CD8-positive, alpha-beta memory T cell (primary cell): ENCODE measurements at places on chromosomes 5 and 9.

- H3K36me3 ChIP-seq = no peaks in the 10 kb centered on the region
- H3K27ac ChIP-seq = no peak overlapping the region
- H3K27me3 ChIP-seq = no peaks in the 10 kb centered on the region
- H3K4me3 ChIP-seq = no peak overlapping the region
- DNase-seq = no peak
- no peaks in the 10 kb centered on the region for H3K4me1 ChIP-seq
Measured at GRCh38 chr5:17314907-17315471, 97.6 kb downstream of the BASP1 start.

- no peak overlapping the region for H3K27ac ChIP-seq
- no peak overlapping the region for H3K4me3 ChIP-seq
- peaks cover 23% of the 10 kb centered on the region for H3K4me1 ChIP-seq
- H3K36me3 ChIP-seq = no peaks in the 10 kb centered on the region
- H3K27me3 ChIP-seq = no peaks in the 10 kb centered on the region
- DNase-seq = no peak
Measured at GRCh38 chr5:32538031-32538547, 47.3 kb upstream of the SUB1 start.

GRCh38 chr9:124489222-124489621, 18.0 kb downstream of the NR5A1 start:
- no peaks in the 10 kb centered on the region for H3K36me3 ChIP-seq
- no peaks in the 10 kb centered on the region for H3K27me3 ChIP-seq
- DNase-seq = no peak
- no peak overlapping the region for H3K27ac ChIP-seq
- no peak overlapping the region for H3K4me3 ChIP-seq

GRCh38 chr5:139133282-139133681, 64.9 kb downstream of the SIL1 start:
- H3K27me3 ChIP-seq = no peaks in the 10 kb centered on the region
- no peaks in the 10 kb centered on the region for H3K36me3 ChIP-seq

- H3K27ac ChIP-seq = no peak overlapping the region
- H3K36me3 ChIP-seq = no peaks in the 10 kb centered on the region
- H3K4me3 ChIP-seq = no peak overlapping the region
- H3K27me3 ChIP-seq = no peaks in the 10 kb centered on the region
- H3K4me1 ChIP-seq = no peaks in the 10 kb centered on the region
Measured at GRCh38 chr5:132275367-132276220, 18.1 kb downstream of the PDLIM4 start.

GRCh38 chr9:94887721-94888120, 161.2 kb downstream of the AOPEP start:
- H3K27ac ChIP-seq = no peak overlapping the region
- no peaks in the 10 kb centered on the region for H3K4me1 ChIP-seq
- no peak overlapping the region for H3K4me3 ChIP-seq
- no peaks in the 10 kb centered on the region for H3K36me3 ChIP-seq

DNA sequence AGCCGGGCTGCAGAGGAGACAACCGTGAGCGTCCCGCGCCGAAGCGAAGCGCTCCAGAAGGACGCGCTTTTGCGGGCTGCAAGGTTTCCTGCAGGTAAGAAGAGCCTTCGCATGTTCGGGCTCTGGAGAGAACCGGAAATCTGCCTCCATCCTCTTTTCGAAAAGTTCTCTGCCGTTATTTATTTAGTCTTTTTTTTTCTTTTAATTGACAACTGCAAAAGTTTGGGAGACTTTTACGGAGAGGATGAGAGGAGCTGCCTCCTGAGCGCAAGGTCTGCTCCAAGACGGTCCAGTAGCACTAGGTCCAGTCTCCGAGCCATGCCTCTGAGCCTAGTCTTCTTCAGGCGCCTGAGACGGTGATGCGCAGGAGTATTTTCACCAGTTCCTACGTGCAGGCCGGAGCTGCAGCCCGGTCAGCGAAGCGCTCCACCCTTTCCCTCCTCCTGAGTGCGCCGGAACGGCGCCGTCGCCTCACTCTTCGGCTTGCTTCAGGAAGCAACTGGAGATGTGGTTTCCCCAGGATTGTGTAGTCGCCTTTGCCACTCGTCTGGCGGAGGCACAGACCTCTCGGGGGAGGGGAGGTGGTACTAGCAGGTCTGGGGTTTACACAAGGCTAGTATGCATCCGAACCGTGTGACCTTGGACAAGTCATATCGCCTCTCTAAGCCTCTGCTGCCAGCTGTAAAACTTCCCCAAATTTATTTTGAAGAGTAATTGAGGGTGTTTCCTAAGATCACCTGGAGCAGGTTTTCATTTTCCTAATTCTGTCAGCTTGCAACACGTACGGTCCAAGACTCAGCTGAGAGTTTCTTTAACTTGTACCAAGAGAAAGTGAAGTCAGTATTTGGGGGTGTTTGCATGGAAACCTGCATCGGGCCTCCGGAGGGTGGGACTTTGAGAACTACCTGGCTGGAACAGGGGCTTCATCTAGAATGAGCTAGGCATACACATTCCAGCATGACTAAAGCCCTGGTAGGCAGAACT, 4.5 kb downstream of the POU4F3 start:
- peaks cover 28% of the 10 kb centered on the region for H3K27me3 ChIP-seq
- no peak overlapping the region for H3K27ac ChIP-seq
- no peaks in the 10 kb centered on the region for H3K36me3 ChIP-seq
- DNase-seq = no peak
- no peaks in the 10 kb centered on the region for H3K4me1 ChIP-seq

DNA sequence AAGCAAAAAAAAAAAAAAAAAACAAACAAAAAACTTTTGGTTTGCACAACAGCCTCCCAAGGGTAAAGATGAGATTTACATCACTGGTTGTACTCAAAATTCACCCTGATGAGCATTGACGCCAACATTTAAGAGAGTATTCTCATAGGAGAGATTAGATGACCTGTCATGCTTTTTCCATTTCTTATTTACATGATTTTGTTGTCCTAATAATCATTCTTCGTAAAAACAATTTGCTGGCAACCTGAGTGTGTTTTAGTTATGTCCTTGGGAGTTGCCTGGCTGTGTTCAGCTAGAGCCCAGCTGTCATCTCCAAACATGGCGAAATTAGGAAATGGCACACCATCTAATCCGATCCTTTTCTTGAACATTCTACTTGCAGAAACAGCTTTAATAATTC, 186.4 kb upstream of the MRPS30 start:
- H3K4me3 ChIP-seq = no peak overlapping the region
- no peaks in the 10 kb centered on the region for H3K36me3 ChIP-seq
- no peaks in the 10 kb centered on the region for H3K4me1 ChIP-seq
- DNase-seq = no peak
- no peaks in the 10 kb centered on the region for H3K27me3 ChIP-seq

DNA sequence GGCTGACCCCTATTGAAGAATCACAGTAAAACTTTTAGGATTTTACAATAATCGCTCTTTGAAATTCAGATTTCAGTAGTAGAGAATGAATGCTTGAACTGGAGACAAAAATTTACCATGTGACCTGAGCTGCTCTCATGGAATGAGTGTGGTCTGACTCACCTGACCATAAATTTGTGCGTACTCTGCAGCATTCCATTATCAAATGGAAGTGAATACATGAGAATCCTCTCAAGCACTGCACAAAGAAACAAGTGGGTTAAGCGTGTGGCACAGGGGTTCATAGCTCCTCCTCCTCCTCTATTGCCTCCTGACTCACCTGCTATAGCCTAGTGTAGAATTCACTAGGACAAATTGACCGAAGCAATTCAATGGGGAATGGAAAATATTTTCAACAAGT, 269.8 kb upstream of the CDH9 start:
- H3K27ac ChIP-seq = no peak overlapping the region
- DNase-seq = no peak
- H3K36me3 ChIP-seq = no peaks in the 10 kb centered on the region
- no peaks in the 10 kb centered on the region for H3K4me1 ChIP-seq
- no peaks in the 10 kb centered on the region for H3K27me3 ChIP-seq
- no peak overlapping the region for H3K4me3 ChIP-seq

- no peak overlapping the region for H3K27ac ChIP-seq
- H3K4me3 ChIP-seq = no peak overlapping the region
- H3K4me1 ChIP-seq = no peaks in the 10 kb centered on the region
Measured at GRCh38 chr9:5820425-5820824, 12.5 kb downstream of the ERMP1 start.

DNA sequence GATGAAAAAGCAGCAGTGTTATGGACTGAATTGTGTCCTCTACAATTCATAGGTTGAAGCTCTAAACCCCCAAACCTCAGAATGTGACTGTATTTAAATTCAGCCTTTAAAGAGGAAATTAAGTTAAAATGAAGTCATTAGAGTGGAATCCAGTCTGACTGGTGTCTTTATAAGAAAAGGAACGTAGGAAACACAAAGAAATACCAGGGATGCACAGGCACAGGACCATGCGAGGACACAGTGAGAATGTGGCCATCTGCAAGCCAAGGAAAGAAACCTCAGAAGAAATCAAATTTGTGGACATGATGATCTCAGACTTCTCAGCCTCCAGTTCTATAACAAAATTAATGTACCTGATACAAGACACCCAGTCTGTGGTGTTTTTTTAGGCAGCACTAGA, 971.2 kb upstream of the CDH9 start:
- no peak overlapping the region for H3K27ac ChIP-seq
- H3K4me1 ChIP-seq = no peaks in the 10 kb centered on the region
- no peak for DNase-seq
- H3K27me3 ChIP-seq = no peaks in the 10 kb centered on the region

GRCh38 chr9:121204611-121205010, 2.9 kb upstream of the RAB14 start:
- no peak for DNase-seq
- H3K36me3 ChIP-seq = no peaks in the 10 kb centered on the region
- peaks cover 23% of the 10 kb centered on the region for H3K4me1 ChIP-seq
- H3K27ac ChIP-seq = no peak overlapping the region

GRCh38 chr5:149732324-149733128, 2.4 kb downstream of the PPARGC1B start:
- H3K36me3 ChIP-seq = no peaks in the 10 kb centered on the region
- no peaks in the 10 kb centered on the region for H3K27me3 ChIP-seq
- DNase-seq = no peak
- H3K4me1 ChIP-seq = peaks cover 4% of the 10 kb centered on the region
- H3K4me3 ChIP-seq = peak overlapping the region; percentile 77

DNA sequence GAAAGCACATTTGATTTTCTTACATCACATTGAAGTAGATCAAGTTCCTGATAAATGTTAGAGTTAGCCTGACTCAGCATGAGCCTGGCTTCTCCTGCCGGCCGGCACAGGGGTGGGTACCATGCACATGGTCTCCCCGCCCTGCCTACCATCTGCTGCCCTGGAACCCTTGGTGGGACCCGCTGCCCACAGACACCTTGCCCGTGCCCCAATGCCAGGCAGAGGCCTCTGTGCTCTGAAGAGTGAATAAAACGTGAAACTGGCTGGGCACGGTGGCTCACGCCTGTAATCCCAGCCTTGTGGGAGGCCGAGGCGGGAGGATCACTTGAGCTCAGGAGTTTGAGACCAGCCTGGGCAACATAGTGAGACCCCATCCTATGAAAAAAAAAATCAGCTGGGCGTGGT, 17.3 kb downstream of the EXD3 start:
- peaks cover 8% of the 10 kb centered on the region for H3K4me1 ChIP-seq
- no peaks in the 10 kb centered on the region for H3K36me3 ChIP-seq

DNA sequence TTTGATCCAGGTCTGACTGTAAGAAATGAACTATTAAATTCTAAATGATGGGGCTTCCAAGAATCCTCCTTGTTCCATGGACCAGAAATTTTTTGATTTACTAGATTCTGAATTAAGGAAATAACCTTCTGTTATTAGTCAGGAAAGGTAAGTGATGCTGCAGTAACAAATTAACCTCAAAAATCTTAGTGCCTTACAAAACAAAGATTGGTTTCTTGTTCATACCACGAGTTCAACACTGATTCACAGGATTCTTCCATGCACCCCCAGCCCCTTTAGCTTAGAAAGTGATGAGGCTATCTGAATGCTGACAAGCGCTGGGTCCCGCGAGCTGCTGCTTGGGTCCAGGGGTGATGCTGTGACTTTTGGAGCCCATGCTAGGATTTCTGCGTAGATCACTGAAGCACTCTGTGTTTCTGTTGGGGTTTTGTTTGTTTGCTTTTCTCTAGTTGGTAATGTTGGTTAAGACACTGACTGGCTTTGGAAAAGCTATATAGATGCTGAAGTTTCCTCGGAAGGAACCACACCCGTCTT, 52.3 kb downstream of the COL15A1 start:
- no peaks in the 10 kb centered on the region for H3K36me3 ChIP-seq
- DNase-seq = no peak
- H3K4me3 ChIP-seq = no peak overlapping the region
- H3K4me1 ChIP-seq = peaks cover 7% of the 10 kb centered on the region
- H3K27ac ChIP-seq = no peak overlapping the region

GRCh38 chr5:180172447-180173197, 36.4 kb downstream of the RASGEF1C start:
- H3K27me3 ChIP-seq = no peaks in the 10 kb centered on the region
- no peaks in the 10 kb centered on the region for H3K36me3 ChIP-seq
- DNase-seq = no peak
- H3K4me3 ChIP-seq = no peak overlapping the region
- H3K27ac ChIP-seq = no peak overlapping the region

GRCh38 chr9:137070201-137070905, at the start of gene SAPCD2:
Gene SAPCD2 (minus strand): TSS chr9:137070557. CDS start chr9:137070460, 97 bp downstream.
- no peaks in the 10 kb centered on the region for H3K27me3 ChIP-seq
- H3K27ac ChIP-seq = peak within 1 kb of the TSS; percentile 65
- DNase-seq = peak; percentile 85
- H3K36me3 ChIP-seq = no peaks in the 10 kb centered on the region

DNA sequence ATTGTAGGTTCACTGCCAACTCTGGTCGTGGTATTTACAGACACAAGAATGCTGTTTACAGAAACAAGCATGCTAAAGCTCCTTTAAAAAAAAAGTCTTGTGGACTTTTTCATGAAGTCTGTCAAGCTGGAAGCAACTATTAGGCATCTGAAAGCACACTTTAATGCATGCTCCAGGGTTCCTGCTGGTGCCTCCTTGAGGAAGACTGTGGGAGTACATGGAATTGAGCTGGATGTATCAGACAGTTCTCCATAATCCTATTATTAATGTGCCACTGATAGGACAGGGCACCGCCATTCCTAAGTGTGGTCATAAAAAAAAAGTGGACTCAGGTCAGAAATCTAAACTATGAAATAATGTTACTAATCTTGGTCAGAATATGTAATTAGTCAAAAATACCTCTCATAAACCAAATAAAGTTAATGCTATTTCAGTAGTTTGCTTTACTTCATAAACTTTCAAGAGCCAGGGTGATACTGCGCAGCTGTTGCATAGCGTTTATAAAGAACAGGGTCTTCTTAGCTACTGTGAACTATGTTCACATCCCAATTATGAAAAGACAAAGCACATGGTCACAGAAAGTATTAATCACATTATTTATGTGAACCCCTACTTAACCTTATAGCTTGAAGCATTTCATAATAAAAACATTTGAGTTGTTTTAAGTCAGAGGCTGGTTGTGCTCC, 390.8 kb upstream of the PTGER4 start:
- no peaks in the 10 kb centered on the region for H3K36me3 ChIP-seq
- H3K4me3 ChIP-seq = no peak overlapping the region
- no peak overlapping the region for H3K27ac ChIP-seq

DNA sequence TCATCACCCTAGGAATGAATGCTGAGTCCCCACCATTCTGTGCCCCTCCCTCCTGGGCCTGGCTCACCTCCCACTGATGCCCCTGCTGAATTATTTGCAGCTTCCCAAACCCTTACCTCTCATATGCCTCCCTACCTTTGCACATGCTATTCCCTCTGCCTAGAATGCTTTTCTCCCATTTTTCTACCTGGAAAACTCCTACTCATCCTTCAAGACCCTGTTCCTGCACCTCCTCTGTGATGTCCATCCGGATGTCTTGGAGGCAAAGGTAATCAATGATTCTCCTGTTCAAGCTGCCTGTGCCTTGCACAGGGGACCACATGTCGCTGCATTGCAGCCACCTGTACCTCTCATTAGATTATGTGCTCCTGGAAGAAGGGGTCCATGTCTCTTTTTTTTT, 104.8 kb upstream of the LMX1B start:
- H3K27ac ChIP-seq = no peak overlapping the region
- DNase-seq = no peak
- H3K4me3 ChIP-seq = no peak overlapping the region
- peaks cover 8% of the 10 kb centered on the region for H3K27me3 ChIP-seq
- no peaks in the 10 kb centered on the region for H3K36me3 ChIP-seq
